ENCODE measurements at places on chromosomes 2 and 18.

- DNase-seq: no peak
Observed at GRCh38 chr2:237260686-237261085, 153.3 kb downstream of the COL6A3 start.

DNA sequence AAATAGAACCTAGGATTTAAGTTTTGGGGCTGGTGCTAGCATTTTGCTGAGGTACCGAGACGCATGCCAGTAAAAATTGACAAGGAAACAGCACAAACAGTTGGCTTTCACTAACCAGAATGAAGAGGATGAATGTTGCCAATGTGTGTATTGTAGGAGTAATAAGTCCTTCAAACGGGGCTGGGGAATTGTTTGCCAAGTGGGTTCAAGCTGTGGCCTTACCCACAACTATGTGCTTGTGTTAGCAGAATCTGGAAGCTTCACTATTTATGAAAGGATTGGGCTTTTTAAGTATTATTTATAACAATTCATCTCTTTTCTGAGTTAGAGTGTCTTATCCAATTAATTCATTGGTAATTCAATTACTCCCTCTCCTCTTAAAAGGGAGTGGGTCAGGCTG lies 15.0 kb upstream of the KIF5C start:
- no peak for DNase-seq

GRCh38 chr2:217743966-217744761 lies 258.6 kb downstream of the TNS1 start:
- DNase-seq: no peak

DNA sequence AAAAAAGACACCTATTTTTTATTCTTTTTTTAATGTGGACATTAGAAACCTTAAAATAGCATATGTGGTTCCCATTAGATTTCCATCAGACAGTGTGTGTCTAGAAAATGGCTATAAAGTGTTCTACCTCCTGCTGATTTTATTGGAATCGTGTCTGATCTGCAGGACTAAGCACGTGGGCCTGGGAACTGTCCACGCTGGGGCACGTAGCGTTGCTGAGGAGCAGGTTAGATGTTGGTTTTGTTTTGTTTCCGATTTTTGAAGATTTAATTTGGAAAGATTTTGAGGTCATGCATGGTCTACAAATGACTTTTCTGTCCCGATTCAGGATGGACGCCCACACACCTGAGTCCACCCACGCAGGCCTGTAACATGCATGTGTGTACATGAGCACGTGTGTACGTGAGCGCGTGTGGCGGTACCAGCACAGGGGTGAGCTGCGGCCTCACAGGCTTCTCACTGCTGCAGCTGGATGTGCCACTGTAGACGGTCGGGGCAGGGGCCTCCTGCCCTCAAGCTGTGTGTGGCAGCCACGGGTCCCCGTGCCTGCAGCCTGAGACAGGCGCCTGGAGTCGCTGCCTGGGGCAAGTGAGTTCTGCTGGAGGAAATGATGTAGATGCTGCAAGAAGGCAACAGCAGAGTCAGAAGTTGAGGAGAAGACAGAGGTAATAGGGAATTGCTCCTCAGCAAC lies 99.7 kb upstream of the CTDP1 start:
- no peak for DNase-seq

DNA sequence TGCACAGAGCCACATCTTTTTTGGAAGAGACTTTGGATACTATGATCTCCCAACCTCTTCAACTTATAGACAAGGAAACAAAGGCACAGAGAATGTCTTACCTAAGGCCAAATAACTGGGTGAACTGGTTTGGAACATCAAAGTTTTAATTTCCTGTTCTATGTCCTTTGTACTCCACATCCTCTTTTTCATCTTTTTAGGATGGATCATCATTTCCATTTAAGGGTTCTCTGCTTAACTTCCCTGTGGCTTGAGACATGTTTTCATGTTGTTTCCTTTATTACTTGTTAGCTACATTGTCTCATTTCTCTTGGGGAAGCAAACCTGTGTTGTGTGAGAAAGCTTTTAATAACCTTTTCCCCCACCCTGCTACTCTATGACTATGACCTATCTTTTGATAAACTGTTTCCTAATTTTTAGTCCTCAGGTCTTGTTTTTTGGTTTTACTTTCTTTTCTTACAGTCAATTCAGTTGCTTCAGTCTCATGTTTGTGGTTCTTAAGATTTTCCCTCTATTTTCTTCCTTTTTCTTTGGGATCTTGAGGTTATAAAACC lies 22.5 kb upstream of the RMND5A start:
- DNase-seq: no peak

- no peak for DNase-seq
Observed at GRCh38 chr2:99772591-99773331, 282.9 kb upstream of the REV1 start.

GRCh38 chr2:6352247-6352646 lies 513.5 kb downstream of the CMPK2 start:
- no peak for DNase-seq

- DNase-seq: no peak
Observed at GRCh38 chr18:68387246-68387645, 327.7 kb downstream of the TMX3 start.

- DNase-seq: no peak
Observed at GRCh38 chr2:179512281-179513035, 247.8 kb upstream of the SESTD1 start.

GRCh38 chr18:78678318-78678695 lies 301.3 kb upstream of the SALL3 start:
- no peak for DNase-seq

- DNase-seq: no peak
Observed at GRCh38 chr2:195461010-195461409, 196.0 kb upstream of the SLC39A10 start.

DNA sequence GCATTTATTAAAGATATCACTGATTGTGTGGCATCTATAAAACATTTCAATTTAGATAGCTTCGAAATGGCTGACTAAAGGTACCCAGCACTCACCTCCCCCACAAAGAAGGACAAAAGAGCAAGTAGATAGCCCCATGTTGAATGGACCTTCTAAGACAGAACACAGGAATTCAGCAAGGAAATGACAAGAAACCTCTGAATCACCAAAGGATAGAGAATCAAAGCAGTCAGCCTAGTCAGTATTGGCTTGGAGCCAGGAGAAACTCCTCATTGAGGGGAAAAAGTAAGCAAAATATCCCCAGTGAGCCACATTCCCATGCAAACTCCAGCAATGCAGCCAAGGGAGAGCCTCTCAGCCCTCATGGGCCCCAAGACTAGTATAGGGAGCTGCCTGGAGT lies 113.7 kb downstream of the BARD1 start:
- no peak for DNase-seq

- DNase-seq: no peak
Observed at GRCh38 chr18:67730886-67731285, 214.4 kb upstream of the DSEL start.

DNA sequence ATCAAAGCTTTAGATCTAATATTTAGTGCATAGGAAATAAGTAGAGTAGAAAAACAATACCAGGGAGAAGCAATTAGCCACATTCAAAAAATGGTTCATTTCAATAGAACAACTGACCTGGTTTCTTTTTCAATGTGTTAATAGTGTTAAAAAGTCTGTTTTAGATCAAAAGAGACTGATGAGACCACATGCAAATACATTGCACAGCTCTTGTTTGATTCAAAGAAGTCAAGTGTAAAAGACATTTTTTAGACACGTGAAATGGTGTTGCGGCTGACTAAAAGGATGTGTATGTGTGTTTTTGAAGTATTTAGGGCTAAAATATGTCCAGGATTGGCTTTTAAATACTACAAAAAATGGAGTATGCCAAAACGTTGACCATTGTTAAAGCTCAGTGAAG lies 1.2 kb upstream of the AOX1 start:
- no peak for DNase-seq

DNA sequence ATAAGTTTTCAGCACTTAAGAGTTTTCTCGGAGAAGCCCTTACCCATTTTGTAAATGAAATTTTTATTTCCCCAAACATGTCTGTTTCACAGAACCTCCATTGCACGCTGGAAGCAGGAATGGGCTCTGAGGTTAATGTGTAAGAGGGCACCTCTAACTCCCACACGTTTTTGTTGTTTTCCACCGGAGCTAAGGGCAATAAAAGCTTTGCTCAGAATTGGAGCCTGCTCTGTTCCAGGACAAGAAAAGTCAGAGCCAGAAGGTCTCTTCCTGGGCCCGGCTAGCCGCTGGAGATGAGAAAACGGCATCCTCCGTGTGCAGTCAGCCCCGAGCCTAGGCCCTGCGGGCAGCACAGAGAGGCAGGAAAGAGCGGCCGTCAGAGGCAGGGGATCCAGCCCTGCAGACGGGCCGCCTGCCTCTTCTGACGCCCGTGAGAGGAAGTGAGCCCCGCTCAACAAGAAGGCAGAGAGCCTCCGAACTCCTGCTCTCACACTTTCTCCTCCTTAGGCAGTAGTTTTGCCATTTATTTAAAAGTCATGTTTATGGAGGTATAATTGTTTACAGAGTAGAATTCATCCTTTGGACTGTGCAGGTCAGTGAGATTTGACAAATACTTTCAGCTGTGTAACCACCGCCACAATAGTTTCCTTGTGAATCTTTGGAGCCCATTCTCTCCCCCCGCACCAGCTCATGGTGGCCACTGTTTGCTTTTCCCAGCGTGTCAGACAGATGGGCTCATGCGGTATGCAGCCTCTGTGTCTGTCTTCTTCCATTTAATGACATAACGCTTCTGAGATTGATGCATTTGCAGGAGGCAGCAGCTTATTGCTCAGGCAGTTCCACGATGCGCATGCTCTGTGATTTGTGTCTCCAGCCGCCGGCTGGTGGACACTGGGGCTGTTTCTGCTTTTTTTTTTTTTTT lies 117.3 kb downstream of the GALR1 start:
- DNase-seq: no peak

- no peak for DNase-seq
Observed at GRCh38 chr18:51621864-51622160, 424.3 kb upstream of the MEX3C start.

GRCh38 chr2:72350852-72351251 lies 203.2 kb upstream of the CYP26B1 start:
- no peak for DNase-seq

GRCh38 chr2:71604726-71605120 lies 151.4 kb downstream of the DYSF start:
- no peak for DNase-seq

- no peak for DNase-seq
Observed at GRCh38 chr18:74356959-74357358, 41.3 kb downstream of the C18orf63 start.

DNA sequence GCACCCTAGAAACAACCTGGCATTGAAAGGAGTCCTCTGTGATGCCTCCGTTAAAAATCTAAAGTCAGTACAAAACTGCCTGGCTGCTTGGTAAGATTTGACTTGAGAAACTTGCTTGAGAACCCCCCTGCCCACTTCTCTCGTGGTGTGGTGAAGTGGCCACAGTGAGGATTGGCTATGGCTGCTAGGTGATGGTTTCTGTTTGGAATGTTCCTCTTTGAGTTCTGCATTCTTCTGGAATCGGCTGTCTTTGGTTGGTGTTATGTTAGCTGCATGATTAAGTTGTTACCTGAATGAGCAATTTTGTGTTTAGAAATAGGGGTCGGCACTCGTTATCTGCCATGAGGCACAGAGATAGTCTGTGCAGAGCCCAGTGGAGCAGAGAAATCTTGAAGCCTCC lies 21.7 kb upstream of the SAG start:
- no peak for DNase-seq

GRCh38 chr2:197209246-197209645 lies 101.3 kb downstream of the ANKRD44 start:
- no peak for DNase-seq

GRCh38 chr2:206713746-206714145 lies 4.5 kb downstream of the DYTN start:
- no peak for DNase-seq

GRCh38 chr2:231321021-231321420 lies 74.5 kb upstream of the B3GNT7 start:
- DNase-seq: no peak

- DNase-seq: no peak
Observed at GRCh38 chr2:7023542-7023941, 106.3 kb downstream of the RNF144A start.

DNA sequence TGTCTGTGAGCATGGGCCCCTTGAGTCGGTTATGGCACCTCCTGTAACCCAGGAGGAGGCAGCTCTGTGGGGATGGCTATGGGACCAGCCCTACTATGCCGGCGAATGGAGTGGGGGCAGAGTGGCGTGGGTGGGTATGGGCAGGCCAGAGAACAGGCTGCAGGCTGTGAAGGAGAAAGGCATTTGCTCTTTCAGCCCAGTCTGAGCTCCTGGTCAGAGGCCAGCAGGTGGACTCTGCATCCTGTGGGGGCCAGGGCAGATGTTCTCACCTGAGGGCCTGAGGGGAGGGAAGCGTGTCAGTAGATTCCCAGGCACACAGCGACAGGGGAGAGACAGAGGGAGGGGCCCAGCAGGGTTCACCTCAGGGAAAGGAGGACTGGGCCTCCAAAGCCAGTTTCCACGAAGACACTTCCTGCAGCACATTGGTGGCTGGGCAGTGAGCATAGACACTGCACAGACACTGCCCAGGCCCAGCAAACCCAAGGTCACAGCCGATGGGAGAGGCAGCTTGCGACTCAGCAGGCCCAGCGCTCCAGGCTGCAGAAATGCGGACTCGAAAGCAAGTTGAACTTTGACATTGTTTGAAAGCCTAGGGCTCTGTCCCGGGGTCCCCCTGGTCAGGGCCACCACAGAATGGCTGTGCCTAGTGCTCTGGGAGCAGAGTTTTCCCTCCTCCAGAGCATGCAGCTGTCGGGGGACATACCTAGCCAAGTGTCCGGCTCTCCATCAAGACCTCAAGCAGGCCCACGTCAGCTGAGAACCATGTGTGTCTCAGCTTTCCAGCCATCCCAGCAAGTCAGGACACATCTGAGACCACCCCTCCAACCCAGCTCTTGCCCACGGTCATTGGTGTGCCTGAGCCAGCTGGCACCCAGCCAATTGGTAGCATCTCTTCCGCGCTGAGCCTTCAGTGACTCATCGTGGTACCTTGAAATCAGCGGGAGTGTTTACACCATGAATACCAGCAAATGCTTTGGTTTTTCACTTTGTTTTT lies 53.8 kb downstream of the TGOLN2 start:
- DNase-seq: no peak

GRCh38 chr18:76213991-76214390 lies 281.1 kb downstream of the ZNF516 start:
- no peak for DNase-seq

DNA sequence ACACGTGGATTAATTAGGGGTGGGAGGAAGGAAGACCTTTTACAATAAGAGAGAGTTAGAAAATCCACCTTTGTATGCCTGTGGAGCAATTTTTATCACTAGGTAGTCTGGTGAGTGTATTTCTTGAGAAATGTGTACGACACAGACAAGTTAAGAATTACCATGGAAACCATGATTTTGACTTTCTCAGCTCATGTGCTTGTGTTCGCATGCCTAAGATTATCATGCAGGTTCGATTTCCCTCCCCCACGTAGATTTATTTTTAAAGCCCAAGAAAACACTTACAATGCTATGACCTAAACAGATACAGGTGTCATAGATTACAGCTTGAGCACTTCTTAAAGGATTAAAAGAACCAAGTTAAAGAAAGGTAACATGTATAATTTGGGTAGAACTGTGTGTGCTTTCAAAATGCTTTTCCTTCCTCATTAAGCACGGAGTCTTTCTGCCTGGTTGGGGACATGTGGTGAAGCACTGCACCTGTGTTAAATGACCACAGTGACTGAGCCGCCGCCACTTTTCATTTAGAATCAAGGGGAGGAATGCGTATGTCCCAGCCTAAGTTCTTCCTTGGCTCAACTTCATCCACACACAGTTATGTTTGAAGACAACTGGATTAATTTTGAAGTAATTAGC lies 16.6 kb downstream of the SERTAD2 start:
- DNase-seq: no peak

All from stimulated activated CD8-positive, alpha-beta memory T cell treated with anti-CD3 and anti-CD28 coated beads, Interleukin-7, amount 100 ng/mL, for 1 hour (primary cell).